ENCODE measurements at places on chromosomes 3 and 15. TPM values are rescaled to one million over a fixed set of nuclear protein-coding genes. Genes with fewer than 3 reads are reported as not detected.

MITF gene
- 7.2 TPM for total RNA-seq

CLDN18 gene
- not detected for total RNA-seq

FAM98B gene
- total RNA-seq = 10.1 TPM

SSUH2 gene
- 0.57 TPM for total RNA-seq

AGTR1 gene
- total RNA-seq = 0.50 TPM

TM4SF1 gene
- total RNA-seq = 2,525 TPM

AQP9 gene
- not detected for total RNA-seq

KLHL40 gene
- total RNA-seq = not detected

POMGNT2 gene
- total RNA-seq = 8.6 TPM

GPR62 gene
- not detected for total RNA-seq

CYP8B1 gene
- total RNA-seq = not detected

SLC2A2 gene
- not detected for total RNA-seq

MORC1 gene
- total RNA-seq = not detected

SYNM gene
- 41.0 TPM for total RNA-seq

TMCO5A gene
- not detected for total RNA-seq

PARP15 gene
- not detected for total RNA-seq

CAPN3 gene
- not detected for total RNA-seq

THAP10 gene
- 7.1 TPM for total RNA-seq

SIN3A gene
- 32.3 TPM for total RNA-seq

CDHR4 gene
- total RNA-seq = 0.53 TPM

ISLR2 gene
- total RNA-seq = 0.13 TPM

A4GNT gene
- not detected for total RNA-seq

CHRNA5 gene
- 36.4 TPM for total RNA-seq
